Activated CD4-positive, alpha-beta T cell treated with anti-CD3 and anti-CD28 coated beads, Interleukin-2, Interleukin-4, amounts not matched to agents 100 ng/mL and 50 ng/mL, durations not matched to agents 16 hours and 8 hours (primary cell): ENCODE measurements at places on chromosomes 6 and 20.

DNA sequence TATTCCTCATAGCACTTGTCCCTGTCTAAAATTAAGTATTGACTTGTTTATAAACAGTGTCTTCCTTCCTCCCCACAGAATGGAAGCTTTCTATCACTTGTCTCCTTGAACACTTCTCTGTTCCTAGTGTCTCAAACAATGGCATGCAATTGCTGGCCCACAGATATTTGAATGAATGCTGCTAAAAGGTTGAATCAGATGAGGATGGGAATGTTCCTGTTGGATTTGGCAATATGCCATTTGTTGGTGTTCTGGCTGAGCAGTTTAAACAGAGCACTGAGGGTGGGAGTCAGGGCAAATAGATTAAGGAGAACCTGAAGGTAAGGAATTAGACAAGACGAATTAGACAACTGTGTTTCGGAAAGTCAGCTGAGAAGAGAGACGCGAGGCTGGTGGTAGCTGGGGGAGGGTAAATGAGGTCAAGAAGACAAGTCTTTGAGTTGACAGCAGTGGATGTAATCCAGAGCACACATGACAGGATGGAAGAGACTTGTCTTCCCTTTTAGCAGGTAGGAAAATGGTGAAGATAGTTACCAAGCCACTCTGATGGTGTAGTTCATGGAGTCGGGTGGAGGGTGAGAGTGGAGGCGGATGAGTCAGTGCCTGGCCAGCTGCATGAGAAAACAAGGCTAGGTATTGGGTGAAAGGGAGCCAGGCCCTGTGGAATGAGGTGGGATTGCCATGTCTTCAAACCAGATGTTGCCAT lies 58.3 kb upstream of the GNRH2 start:
- DNase-seq = no peak

GRCh38 chr6:5085648-5086293 lies 630 bp downstream of the PPP1R3G start:
- no peak for DNase-seq

GRCh38 chr20:16580620-16581019 lies 7.4 kb upstream of the KIF16B start:
- no peak for DNase-seq

DNA sequence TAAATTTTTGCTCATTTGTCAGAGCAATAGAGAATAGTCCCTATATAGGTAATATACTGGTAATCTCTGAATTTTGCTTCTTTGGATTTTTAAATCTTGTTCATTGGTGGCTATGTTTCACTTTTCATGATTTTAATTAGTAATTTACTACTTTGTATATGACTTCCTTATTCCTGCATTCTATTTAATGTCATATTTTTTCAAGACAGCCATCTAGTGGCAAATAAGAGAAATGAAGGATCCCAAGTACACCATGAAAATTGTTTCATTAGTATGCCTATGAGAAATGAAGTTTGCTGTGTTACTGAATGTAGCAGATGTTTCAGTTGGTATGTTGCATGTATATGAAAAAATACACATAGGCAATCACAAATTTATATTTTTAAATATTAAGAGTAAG lies 82.4 kb downstream of the ZNF292 start:
- DNase-seq = peak; percentile 10

- DNase-seq = no peak
Observed at GRCh38 chr6:159261995-159262394, 92.8 kb downstream of the FNDC1 start.

DNA sequence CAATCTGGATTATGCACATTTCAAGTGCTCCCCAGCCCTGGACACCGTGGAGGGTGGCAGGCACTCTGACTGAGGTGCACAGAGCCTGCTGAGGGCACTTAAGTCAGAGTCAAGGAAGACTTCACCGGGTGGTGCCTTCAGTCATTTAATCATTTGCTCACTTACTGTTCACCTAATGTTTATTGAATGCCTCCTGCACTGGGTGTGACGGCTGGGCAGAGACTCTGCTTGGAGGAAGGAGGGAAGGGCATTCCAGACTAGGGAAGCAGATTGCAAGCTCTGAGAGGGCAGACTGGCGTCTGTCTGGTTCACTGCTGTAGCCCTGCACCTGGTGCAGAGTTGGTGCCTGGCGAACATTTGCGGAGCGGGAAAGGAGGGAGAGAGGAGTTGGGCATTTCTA lies 54.2 kb upstream of the FAM83D start:
- DNase-seq = no peak

GRCh38 chr6:160391419-160392116 lies 43.4 kb downstream of the SLC22A3 start:
- no peak for DNase-seq

DNA sequence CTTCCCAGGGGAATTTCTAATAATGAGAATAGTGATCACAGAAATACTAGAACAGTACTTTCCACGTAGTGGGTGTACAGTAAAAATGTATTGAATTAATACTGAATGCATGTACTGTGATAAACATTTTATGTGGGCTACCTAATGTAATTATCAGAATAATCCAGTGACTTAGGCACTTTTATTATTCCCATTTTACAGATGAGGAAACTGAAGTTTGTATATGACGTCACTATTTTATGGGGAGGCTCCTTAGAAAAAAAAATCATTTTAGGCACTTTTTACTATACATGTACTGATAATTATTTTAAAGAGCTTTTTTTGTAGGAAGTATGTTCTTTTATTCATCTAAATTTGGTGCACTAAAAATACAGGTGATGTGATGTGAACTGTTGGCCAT lies 275.6 kb upstream of the TAB2 start:
- DNase-seq = no peak

DNA sequence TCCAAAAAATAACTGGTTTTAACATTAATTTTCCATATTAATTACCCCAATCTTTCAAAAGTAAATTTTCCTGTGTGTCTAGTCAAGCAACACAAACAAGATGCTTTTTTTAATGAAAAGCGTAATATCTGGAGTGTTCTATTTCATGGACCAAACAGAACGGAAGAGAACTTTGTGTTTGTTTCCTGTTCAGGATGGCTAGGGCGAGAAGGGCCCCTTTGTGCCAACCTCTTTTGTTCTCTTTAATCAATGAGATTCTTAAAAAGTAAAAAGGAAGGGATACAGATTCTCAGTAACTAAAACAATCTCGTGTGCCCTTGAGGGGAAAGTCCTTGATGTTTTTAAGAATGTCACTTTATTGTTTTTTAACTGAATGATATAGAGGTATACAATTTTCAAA lies 55.7 kb downstream of the GNAS start:
- no peak for DNase-seq

DNA sequence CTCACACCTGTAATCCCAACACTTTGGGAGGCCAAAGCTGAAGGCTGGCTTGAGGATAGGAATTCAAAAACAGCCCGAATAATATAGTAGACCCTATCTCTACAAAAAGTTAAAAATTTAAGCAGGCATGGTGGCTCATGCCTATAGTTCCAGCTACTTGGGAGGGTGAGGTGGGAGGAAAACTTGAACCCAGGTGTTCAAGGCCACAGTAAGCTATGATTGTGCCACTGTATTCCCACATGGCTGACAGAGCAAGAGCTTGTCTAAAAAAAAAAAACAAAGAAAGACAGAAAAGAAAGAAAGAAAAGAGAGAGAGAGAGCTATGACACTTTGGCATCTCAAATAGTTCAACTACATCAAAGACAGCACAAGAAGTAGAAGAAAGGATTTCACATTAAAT lies 33.2 kb downstream of the DCDC2 start:
- no peak for DNase-seq

GRCh38 chr6:150456466-150456865 lies 87.7 kb downstream of the IYD start:
- DNase-seq = no peak

DNA sequence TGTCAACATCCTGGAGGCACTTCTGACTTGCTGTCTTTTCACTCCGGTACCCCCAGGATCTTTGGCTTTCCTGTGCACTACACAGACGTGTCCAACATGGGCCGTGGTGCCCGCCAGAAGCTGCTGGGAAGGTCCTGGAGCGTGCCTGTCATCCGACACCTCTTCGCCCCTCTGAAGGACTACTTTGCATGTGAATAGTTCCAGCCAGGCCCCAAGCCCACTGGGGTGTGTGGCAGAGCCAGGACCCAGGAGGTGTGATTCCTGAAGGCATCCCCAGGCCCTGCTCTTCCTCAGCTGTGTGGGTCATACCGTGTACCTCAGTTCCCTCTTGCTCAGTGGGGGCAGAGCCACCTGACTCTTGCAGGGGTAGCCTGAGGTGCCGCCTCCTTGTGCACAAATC lies 12.0 kb upstream of the MAPRE1 start:
- DNase-seq = no peak

DNA sequence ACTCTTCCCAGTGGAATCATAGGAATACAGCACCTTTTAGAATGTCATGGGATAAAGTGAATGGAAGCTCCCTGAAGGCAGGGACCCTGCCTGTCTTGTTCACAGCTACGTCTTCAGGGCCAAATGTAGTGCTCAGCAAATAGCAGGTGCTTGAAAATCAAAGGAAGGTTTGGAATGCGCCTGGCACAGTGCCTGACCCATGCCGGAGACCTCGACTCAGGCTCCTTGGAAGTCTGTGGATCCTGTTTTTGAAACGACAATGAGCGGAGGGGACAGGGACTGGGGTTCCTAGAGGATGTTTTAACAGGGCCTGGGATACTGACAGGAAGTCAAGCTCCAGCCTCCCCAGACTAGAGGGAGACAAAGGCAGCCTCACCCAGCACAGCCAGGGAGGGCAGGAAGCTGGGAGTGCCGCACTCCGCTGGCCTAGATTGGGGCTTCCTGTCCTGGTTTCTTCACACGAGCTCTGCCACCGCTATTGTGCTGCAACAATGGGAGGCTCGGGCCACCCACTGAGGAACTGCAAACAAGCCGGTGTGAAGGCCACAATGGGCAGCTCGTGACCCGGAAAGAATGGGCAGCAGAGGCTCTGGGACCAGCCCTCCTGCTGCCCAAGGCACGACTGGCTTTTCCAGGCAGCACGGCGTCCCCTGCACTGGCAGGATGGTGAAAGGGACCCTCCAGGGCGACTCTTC lies 76.7 kb downstream of the PREX1 start:
- DNase-seq = no peak

- no peak for DNase-seq
Observed at GRCh38 chr6:138229663-138230179, 11.4 kb upstream of the PBOV1 start.

GRCh38 chr6:129134535-129134934 lies 251.6 kb downstream of the LAMA2 start:
- DNase-seq = no peak

DNA sequence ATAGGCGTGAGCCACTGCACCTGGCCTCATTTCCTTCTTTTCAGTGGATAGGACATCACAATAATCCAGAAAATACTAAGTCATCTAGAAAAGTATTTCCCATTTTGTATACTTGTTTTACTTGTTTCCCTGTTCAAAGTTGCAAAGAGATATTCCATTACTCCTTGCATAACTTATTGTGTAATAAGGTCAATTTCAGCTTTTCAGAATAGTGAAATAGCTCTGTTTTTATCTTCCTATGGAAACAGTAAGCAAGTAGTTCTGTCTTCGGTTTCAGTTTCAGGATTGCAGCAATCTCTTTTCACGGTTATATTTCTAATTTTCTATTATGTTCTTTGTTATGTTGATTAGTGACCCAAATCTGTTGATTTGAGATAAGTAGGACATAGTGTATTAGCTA lies 6.0 kb downstream of the STX11 start:
- no peak for DNase-seq

- no peak for DNase-seq
Observed at GRCh38 chr6:146948790-146949342, 255.4 kb upstream of the STXBP5 start.

DNA sequence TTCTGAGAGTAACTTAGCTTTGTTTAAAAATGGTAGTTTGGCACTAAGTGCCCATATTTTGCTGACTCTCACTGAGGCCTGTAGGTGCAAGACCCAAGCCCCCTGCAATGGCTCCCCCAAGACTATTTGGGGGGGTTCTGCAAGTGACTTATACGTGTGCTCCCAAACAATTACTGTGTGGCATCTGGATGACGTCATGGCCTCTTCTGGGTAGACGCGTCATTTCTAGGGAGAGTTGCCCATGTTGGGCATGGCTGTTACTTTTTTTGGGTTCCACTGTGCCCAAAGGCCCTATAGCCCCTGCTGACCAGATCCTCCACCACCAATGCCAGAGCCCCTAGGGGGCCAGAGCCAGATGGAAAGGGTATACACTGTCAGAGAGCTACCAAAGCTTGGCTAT lies 110.3 kb upstream of the MYLIP start:
- no peak for DNase-seq

- DNase-seq = no peak
Observed at GRCh38 chr6:4345543-4345942, 210.2 kb upstream of the ECI2 start.

DNA sequence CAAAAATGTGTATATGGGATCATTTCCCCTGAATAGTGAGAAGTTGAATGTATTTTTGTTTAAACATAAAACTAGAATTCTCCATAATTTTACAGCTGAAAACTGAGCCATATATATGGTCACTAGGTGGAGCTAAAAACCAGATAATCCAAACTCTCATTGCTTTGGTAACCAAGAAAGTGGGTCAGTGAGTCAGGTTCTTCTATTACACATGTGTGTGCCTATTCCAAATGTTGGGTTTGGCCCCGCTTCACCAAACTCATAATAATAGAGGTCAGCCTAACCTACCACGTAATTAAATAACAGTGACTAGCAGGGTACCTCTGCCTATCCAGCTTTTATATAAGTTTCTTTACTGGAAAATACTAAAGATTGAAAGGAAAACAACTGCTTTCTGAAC lies 19.3 kb upstream of the RNGTT start:
- DNase-seq = peak; percentile 64

DNA sequence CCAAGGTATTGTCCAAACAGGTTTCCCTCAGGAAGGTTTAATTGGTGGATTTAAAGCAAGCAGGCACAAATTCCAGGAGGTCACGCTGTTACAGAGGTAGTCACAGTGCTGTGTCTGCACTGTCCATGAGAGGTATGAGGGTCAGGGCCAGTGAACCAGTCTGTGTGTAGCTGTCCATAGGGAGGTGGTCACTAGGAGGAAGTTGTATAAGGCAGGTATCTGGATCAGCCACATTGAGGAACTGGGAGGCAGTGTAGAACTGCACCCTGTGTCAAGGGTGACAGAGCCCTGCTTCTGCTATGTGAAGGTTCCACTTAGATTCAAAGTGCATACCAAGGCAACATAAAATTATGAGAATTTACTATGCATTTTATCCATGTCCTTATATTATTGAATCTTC lies 73.3 kb downstream of the MAP3K4 start:
- no peak for DNase-seq

DNA sequence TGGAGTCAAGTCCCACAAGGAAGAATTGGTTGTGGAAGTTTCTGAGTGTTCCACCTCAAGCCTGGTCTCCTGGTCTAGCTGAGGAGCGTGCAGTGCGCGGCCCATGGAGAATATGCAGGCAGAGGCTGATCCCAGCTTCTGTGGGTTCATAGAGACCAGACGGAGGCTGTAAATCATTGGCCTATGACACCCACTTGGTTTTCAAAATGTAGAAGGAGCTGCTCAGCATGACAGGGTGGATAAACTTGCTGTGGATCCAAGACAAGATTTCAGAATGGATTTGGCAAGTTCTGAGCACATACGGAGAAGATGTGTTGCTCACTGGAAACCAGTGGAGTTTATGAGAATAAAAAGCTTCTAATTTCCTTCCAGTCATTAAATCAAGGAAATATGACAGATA lies 744 bp downstream of the KIF25 start:
- DNase-seq = no peak
